ENCODE measurements at places on chromosomes 7 and 10. TPM values are rescaled to one million over a fixed set of nuclear protein-coding genes. Genes with fewer than 3 reads are reported as not detected.

PDSS1 gene
- 7.9 TPM for total RNA-seq

TEX47 gene
- not detected for total RNA-seq

SLC16A12 gene
- 0.75 TPM for total RNA-seq

MEOX2 gene
- not detected for total RNA-seq

SUN3 gene
- total RNA-seq: not detected

HECW1 gene
- total RNA-seq: 0.46 TPM

NUTM2D gene
- 4.0 TPM for total RNA-seq

SYT15B gene
- 0.21 TPM for total RNA-seq

PRPS1L1 gene
- total RNA-seq: not detected

GRCh38 chr10:71382757-71383156 lies 14.0 kb upstream of the CDH23 start:
- DNase-seq: no peak

GRCh38 chr10:78321500-78321899 lies 287.8 kb downstream of the RPS24 start:
- no peak for DNase-seq

GRCh38 chr7:69193061-69193460 lies 405.2 kb upstream of the AUTS2 start:
- DNase-seq: no peak

DNA sequence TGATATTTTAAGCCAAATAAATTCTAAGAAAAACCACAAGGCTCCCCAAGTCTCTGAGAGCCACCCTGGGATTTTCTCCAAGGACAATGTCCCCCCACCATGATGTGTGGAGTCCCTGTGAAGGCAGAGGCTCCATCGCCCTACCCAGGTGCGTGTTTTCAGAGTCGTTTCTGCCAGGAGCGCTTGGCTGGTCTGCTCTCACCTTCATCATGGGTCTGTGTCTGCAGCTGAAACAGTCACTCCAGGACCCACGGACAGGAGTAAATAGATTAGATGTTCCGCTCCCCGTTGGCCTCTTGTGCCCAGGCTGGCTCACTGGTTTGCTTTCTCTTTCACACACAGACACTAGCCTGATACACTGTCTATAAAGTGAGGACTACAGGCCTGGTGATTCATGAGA lies 217.5 kb downstream of the SFMBT2 start:
- DNase-seq: no peak

- no peak for DNase-seq
Observed at GRCh38 chr7:40634118-40634517, 499.3 kb downstream of the SUGCT start.

GRCh38 chr10:29713450-29713849 lies 78.7 kb upstream of the SVIL start:
- DNase-seq: no peak

- no peak for DNase-seq
Observed at GRCh38 chr10:393787-394438, 258.7 kb downstream of the ZMYND11 start.

DNA sequence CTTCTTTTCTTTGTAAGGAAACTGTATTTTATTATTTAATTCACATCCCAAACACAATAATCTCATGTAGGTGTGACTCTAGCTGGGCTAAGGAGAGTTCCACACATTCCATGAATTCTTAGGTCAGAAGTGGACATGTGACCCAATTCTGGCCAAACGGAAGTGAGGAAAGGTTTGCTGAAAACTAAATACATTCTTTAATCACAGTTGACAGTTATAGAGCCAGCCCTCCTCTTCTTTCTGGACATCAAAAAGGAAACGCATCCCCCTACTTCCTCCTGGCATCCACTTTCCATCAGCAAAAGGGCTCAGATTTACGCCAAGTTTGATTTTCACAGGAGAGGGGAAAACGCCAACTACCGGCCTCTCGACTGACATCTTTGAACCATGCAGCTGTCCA lies 774.4 kb upstream of the POM121L12 start:
- no peak for DNase-seq

GRCh38 chr10:112896273-112896672 lies 53.8 kb upstream of the TCF7L2 start:
- no peak for DNase-seq

DNA sequence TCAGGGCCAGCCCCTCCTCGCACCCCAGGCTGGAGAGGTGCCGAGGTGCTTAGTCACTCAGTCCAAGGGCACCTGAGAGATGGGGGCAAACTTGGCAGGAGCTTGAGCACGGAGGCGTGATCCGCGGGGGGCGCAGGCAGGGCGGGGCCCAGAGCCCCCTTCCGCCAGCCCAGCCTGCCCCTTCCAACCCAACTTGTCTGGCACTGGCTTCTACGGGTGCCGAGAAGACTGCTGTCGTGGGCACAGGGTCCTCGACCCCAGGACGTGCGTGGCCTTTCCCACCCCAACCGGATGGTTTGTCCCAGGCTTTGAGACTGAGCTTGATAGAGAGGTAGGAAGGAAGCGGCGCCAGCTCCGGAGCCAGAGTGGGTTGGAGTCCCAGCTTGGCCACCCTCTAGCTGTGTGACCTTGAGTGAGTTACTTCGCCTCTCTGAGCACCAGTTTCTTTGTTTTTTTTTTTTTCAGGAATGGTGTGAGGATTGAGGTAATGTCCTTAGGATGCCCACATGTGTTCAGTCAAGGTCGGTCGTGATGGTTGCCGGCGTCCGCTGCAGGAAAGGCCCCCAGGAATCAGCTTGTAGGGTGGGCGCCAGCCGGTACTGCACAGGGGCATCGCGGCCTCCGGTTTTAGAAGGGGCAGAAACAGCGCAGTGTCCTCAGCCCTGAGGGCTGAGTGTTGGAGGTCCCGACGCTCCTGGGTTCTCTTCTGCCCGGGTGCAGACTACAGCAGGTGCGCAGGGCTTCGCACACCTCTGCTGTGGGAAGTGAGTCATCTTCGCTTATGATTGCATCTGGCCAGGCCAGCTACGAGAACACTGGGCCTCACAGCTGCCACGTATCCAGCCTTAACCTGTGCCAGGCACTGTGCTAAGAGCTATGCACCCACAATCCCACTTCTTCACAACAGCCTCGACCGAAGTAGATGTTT lies 28.6 kb upstream of the VAX1 start:
- DNase-seq: no peak

DNA sequence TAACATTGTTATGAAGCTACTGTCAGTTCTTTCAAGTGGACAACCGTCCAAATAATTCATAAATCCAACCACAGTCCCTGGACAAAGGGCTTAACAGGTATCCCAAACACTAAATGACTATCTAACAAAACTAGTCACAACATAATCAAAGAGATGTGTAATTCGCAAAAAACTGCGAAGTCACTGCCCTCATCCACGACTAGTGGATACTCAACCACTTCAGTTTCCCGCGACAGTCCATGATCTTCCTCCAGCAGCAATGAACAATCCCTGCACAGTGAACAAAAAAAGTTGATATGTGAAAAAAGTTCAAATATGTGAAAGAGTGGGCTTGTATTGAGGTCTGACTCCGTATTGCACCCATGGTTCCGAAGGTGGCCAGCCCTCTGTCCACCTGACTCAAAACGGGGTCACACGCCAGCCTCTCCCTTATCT lies 287 bp downstream of the DCLRE1A start:
- no peak for DNase-seq

- peak; percentile 4 for DNase-seq
Observed at GRCh38 chr7:122528879-122529481, 169.9 kb downstream of the RNF133 start.

DNA sequence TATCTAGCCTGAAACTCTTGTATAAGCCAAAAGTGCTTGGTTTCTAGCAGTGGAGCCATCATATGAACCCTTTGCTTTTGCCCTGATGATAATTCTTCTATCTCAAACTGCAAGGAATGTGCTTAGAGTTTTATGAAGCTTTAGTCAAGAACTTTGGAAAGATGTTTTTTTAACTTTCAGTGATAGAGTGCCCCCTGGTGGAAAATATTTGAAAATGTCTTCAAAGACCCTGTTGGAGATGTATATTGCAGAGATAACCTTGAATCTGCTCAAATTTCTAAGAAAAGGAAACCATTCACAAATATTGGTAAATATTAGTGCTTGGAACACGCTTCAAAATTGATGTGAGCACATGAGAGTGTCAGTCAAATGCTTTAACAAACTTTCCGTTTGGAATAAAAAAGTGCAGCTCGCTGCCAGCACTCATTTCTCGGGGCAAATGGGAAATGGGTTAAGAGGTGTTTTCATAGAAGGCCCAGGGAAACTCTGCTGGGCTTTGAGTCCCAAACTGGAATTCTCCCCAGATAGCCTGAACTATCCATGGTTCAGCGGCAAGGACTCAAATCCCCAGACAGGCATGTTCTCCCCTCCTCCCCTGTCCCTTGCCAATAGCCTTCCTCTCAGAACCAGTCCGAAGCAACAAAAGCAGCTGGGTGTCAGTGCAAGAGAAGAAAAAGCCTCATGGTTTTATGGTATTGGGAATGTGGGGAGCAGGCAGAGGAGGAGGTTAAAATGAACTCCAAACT lies 129.3 kb downstream of the MYOF start:
- DNase-seq: no peak

DNA sequence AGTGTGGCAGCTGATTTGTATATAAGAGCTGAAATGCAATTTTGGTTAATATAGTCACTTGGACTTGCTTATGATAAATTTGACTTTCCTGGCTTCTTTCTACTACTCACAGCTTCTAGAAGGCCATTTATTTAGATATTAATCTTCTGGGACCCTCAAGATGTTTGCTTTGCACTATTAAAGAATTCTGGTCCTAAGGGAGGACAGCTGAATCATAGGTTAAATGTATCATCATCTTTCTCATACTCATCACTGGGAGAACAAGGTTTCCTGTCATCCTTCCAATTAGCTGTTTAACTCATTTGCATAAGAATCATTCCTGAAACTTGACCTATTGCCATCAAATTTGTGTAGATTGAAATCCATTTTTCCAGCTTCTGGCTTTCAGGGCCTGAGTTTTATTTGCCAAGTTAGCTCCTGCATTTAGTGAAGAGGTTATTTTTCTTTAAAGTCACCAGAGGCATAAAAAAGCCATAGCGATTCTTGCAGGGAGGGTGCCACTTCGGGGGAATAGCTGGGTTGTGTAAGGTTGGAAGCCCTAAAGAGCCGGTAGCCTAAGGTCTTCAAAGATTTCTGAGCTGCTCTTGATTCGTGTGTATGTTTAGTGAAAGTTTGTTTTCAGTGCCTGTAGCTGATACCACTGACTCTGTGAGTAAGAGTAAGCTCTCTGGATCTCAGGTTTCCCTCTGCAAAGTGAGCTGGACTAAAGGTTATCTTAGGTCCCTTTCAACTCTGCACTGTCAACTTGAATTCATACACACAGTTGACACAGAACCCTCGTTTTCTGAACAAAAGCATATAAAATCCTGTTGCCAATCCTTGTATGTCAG lies 4.3 kb downstream of the MAP3K8 start:
- DNase-seq: no peak

DNA sequence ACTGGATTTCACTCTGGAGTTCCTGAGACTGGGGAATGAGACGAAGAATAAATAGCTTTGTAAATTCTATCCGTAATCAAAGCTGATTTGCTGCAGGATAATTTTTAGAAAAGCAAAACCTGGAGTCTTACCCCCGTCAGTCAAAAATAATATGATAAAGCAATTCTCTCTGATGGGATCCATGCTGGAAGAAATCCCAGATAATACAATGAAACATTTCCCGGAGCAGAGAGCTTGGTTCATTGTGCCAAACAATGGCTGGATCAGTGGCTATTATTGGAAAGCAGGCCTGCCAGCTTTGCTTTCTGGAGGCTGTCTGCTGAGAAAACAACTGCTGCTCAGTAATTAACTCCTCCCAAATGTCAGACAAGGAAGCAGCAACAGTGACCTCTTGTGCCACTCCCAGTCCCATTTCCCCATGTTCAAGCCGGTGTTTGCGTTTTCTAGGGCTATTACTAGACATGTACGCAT lies 609.4 kb upstream of the PCDH15 start:
- no peak for DNase-seq

DNA sequence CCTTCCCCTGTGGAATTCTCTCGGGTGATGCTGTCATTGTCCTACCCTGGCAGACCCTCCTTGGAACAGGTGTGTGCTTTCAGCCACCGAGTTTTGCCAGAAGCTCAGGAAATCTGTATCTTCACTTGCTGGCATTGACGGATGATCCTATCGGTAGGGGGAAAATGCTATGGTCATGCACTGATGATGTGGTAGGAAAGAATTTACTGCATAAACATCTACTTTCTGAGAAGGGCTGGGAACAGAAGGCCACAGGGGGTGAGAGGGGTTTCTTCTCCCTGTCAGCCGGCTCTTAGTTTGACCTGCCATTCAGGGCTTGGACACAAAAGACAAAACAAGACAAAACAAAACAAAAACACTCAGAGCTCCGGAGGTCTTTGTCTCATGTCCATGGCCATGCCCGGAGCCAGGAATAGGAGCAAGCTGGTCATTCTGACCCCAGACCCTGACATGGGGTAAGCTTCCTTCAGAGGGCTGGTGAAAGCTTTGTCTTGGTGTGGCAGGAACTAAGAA lies 43.6 kb upstream of the CARD11 start:
- DNase-seq: peak; percentile 25

- no peak for DNase-seq
Observed at GRCh38 chr7:134593530-134594392, 44.9 kb downstream of the AKR1B15 start.

- DNase-seq: no peak
Observed at GRCh38 chr7:157224627-157225026, 85.9 kb downstream of the UBE3C start.

DNA sequence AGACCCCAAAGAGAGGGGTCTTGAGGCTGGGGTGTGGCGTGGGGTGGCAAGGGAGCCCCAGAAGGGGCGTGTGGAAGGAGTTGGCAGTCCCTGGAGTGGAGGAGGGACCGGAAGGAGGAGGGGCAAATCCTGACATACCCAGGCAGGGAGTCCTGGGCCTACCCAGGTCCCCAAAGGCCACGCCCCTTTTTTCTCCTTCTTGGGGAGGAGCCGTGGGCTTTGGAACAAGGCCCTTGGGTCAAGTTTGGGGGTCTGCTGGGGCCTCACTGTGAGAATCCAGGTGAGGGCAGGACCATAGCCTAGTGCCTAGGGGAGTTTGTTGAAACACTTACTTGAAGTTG lies 1.2 kb upstream of the SMARCD3 start:
- no peak for DNase-seq

DNA sequence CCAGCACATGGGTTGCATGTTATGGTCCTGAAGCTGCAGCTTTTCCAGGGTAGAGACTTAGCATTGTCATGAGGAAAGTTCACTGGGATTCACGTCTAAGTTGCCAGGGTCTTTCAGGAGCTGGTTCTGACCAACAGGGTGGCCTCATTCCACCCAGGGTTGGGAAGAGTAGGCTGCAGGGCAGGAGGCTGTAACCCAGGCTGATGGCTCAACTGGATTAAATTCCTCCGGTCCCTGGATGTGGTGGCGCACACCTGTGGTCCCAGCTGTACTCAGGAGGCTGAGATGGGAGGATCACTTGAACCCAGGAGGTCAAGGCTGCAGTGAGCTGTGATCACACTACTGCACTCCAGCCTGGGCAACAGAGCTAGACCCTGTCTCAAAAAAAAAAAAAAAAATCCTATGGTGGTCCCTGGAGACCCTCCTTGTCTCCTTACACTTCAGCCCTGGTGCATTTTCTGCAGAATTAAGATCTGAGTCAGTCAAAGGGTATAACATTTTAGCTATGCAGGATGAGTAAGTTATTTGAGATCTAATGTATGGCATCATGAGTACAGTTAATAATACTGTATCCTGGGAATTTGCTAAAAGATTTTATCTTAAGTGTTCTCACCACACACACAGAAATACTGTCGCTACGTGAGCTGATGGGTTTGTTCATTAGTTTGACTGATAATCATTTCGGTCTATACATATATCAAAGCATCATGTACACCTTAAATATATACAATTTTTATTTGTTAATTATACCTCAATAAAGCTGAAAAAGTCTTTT lies 44.0 kb downstream of the ASB13 start:
- no peak for DNase-seq

All from kidney epithelial cell (primary cell).